Activated CD8-positive, alpha-beta T cell treated with anti-CD3 and anti-CD28 coated beads for 36 hours (primary cell): ENCODE measurements at places on chromosomes 5 and 9. TPM values are rescaled to one million over a fixed set of nuclear protein-coding genes. Genes with fewer than 3 reads are reported as not detected.
A peak's percentile ranks its signal among the peaks of the same experiment; 100 is the strongest.

Gene GRM6
- total RNA-seq = not detected

Gene NUTM2F
- total RNA-seq = not detected

Gene COL23A1
- total RNA-seq = not detected

Gene TMEM215
- total RNA-seq = not detected

Gene DNM1
- total RNA-seq = 0.36 TPM

Gene FGF10
- not detected for total RNA-seq

Gene SLC1A3
- total RNA-seq = 0.34 TPM

Gene PRUNE2
- total RNA-seq = 0.72 TPM

Gene C5orf58
- total RNA-seq = not detected

Gene ANXA1
- total RNA-seq = 33.5 TPM

Gene ZFP37
- 1.3 TPM for total RNA-seq

Gene KIF4B
- total RNA-seq = not detected

Gene ACOT12
- total RNA-seq = not detected

Gene TLR4
- not detected for total RNA-seq

GRCh38 chr5:173014671-173015070, 31.1 kb downstream of the ATP6V0E1 start:
- DNase-seq = no peak

GRCh38 chr5:76820526-76820890, 1.7 kb downstream of the F2RL1 start:
- no peak for DNase-seq

DNA sequence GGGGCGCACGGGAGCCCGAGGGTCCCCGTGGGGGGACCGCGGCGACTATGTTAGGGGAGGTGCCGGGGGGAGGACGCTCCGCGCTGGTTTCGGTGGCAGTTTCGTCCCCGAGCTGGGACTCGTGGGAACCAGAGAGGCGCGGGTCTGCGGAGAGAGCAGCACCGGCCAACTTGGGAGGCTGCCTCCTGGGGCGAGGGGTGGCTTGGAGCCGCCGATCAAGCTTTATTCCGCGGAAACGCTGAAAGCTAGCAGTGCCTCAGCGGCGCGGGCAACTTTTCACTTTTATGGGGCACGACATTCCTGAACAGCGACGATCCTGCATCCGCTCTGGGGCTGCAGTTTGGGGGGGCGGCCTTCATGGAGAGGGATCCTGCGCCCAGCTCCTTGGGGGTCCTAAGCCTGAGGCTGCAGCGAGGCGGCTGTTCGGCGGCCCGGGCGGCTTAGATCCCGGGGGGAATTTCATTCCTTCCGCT, 369 bp downstream of the OCLN start:
- DNase-seq = peak; percentile 10

DNA sequence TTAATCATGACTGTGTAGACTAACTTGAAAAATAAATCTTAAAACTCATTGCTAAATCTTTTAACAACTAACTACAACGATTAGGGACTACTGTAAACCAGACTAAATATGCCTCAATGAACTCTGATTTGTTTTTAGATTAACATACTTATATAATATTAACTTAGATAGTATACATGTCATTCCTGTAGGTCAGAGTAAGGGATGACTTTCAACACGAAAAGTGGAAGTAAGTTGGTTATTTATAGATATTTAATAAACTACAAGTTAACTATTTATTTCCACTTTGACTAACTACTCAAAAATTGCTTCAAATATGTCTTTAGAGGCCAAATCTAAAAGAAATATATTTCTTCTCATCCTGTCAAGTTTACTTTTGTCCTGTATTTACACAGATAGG, 795.6 kb downstream of the PTPRD start:
- no peak for DNase-seq

DNA sequence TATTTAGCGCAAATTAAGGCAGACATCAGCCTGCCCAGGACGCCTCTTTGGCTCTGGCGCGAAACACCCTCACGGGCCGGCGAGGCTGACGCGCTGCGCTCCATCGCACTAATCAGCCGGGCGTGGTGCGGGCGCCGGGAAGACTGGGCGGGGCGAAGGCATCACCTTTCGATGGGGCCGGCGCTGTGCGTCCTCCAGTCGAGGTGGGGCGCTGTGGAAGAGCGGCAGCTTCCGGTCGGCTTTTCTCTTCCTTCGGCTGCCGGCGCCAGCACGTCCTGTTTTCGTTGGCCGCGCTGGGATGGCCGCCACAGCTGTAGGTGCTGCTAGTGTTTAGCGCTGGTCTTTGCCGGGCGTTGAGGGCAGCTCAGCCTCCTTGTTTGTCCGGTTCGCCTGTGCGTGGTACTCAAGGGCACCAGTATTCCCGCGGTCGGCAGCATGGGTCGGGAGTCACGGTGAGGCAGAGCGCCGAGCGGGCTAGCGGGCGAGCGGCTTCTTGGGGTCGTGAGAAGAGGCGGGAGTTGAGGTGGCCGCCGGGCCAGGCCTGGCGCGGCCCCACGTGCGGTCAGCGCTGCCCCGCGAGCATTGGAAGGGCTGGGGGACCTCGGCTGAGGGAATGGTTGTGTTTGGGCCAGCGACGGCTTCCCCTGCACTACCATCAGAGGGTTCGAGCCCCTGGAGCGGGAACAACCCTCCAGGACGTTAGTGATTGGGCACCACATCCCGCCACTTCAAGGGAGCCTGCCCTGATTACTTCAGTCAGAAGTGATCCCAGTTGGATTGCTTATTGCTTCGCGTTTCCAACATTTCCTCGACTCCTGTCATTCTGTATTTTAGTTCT, at the start of gene DDX46:
DDX46 (plus strand) TSS at position 276 of the 838 bp plus-strand sequence; CDS start at position 436, 160 bp downstream.
- DNase-seq = peak; percentile 97

GRCh38 chr9:27688954-27689353, 115.7 kb upstream of the C9orf72 start:
- DNase-seq = no peak

DNA sequence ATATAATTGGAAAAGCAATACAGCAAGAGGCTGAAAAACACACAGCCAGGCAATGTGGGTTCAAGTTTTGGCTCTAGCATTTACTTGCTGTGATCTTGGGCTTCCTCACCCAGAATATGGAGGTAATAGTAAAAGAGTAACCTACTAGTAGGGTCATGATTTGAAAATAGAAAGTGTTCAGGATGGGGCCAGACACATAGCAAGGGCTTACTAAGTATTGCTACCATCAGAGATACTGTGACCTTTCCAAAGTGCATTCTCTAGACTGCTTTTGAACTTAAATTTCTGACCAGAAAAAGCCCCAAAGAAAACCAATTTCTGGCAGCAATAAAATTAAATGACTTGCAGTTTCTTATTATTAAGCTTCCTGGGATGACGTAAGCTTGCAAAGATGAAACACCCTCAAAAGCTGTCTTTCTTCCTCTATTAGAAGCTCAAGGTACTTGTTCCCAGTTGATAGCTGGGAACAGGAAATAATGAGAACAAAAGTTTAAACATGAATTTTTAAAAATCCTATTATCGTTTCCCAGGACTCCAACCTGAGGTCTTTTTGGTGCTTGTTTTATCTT, 20.3 kb downstream of the SLC45A2 start:
- DNase-seq = no peak

GRCh38 chr5:80676706-80677105, 21.9 kb upstream of the DHFR start:
- DNase-seq = no peak

DNA sequence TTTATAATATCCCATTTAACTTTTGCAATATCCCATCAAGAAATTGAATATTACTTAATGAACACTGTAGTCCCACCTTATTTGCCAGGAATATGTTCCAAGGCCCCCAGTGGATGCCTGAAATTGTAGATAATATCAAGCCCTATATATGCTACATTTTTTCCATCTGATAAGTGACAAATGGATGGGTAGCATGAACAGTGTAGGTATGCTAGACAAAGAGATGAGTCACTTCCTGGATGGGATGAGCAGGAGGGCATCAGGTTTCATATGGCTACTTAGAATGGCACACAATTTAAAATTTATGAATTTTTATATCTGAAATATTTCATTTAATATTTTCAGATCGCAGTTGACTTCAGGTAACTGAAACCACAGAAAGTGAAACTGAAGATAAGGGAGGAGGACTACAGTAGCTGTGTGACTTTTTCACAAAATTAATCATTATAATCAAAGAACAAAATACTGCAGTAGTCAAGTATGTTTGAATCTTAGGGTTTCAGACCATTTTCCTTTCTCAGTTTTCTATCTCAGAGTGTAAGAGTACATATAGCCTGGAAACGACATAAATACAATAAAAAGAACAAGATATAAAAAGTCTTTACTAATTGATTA, 636.4 kb upstream of the ARRDC3 start:
- DNase-seq = no peak

GRCh38 chr9:3823842-3824475, 298.2 kb upstream of the RFX3 start:
- DNase-seq = no peak

DNA sequence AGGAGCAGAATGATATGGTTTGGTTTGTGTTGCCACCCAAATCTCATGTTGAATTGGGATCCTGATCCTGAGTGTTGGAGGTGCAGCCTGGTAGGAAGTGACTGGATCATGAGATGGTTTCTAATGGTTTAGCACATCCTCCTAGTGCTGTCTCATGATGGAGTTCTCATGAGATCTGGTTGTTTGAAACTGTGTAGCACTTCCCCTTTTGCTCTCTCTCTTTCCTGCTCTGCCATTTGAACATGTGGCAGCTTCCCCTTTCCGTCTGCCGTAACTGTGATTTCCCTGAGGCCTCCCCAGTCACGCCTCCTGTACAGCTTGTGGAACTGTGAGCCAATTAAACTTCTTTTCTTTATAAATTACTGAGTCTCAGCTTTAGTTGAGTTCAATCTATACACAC, 756.8 kb upstream of the CDH6 start:
- no peak for DNase-seq

- DNase-seq = no peak
Observed at GRCh38 chr5:123451047-123451446, 27.8 kb upstream of the CEP120 start.

GRCh38 chr9:128393970-128394369, 22.8 kb downstream of the URM1 start:
- no peak for DNase-seq

DNA sequence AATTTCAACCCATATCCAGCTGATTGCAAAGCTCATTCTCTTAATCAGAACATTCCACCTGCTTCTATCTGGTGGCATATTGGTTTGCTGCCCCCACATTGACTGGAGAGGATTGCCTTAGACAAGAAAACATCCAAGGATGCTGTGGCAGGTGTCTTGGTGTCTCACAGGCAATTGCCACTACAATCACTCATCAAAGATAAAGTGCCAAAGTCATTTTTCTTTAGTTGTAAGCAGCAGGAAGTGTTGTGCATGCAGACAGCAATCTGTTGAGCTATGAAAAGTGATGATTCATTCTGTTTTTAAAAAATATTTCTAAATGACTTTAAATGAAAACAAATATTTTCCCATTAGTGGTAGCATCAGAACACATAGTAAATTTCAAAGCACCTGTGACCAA, 53.9 kb downstream of the CDH6 start:
- DNase-seq = no peak

GRCh38 chr9:137445930-137446431, 4.8 kb upstream of the ENTPD8 start:
- DNase-seq = no peak

DNA sequence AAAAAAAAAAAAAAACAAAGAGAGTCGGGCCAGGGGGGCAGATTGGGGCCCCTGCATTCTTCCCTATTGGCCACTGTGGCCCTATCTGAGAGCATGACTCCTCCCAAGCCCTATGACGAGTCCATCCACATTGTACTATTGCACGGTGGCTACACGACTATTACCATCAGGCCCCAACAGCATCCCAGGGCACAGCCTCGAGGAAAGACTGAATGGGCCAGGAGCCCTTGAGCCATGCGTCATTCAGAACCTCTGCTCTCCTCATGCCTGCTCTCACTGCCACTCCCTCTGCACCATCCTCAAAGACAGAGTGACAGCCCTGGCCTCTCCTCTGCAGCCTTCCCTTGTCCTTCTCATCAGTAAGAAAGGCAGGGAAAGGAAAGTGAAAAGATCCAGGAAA, 20.2 kb upstream of the ORM1 start:
- DNase-seq = no peak

GRCh38 chr9:20205821-20206220, 416.5 kb downstream of the MLLT3 start:
- no peak for DNase-seq

- DNase-seq = no peak
Observed at GRCh38 chr5:169686137-169686536, 49.1 kb downstream of the DOCK2 start.

DNA sequence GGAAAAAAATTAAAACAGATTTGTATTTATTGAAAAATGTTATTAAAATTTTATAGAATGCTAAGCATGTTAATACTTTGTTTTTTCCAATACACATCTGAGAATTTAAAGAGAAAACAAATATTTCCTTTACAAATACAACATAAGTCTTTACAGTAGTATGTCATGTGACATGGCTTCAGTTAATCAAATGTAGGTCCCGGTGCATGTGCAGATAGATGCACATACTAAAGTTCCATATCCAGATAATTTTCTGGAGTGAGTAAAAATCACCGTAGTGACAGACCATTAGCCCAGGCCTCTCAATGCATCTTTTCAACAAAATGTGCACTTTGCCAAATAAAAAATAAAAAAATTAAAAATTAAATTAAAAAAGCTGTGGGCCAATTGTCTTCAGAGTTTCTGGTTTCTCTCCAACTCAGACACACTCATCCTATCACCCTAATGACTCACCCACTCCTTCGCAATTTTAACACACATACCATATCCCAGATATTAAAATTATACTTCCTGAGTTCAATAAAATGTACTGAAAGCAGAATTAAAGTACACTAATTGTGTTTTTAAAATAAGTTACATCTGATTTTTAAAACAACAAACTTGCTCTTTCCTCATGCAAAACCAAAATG, 508.1 kb downstream of the NR2F1-AS1 start:
- DNase-seq = no peak

DNA sequence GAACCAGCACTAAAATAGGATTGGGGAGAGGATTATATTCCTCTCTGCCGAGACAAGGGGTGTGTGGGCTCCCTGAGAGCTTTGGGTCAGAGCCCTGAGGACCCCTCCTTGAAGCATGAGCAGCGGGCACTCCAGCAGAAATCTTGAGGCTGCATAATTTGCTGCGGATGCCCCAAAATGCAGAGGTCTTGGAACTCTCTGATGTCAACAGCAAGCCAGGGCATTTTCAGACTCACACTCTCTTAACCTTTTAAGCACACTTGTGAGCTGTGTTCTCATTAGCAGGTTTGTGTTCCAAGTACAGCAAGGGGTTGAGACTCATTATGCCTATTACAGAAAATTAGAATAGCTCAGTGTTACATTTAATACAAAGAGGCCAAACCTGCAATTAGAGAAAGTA, 513.0 kb upstream of the ADAMTS16 start:
- DNase-seq = no peak
